Stimulated activated CD8-positive, alpha-beta memory T cell treated with anti-CD3 and anti-CD28 coated beads, Interleukin-15, amount 100 ng/mL, for 4 hours (primary cell): ENCODE measurements at places on chromosomes 16 and 17.

- no peak for DNase-seq
Measured at GRCh38 chr16:19555938-19556771, 652 bp downstream of the VPS35L start.

GRCh38 chr17:27985736-27986399, 56.6 kb upstream of the NLK start:
- DNase-seq = no peak

- no peak for DNase-seq
Measured at GRCh38 chr16:25052151-25052511, 37.0 kb upstream of the ARHGAP17 start.

DNA sequence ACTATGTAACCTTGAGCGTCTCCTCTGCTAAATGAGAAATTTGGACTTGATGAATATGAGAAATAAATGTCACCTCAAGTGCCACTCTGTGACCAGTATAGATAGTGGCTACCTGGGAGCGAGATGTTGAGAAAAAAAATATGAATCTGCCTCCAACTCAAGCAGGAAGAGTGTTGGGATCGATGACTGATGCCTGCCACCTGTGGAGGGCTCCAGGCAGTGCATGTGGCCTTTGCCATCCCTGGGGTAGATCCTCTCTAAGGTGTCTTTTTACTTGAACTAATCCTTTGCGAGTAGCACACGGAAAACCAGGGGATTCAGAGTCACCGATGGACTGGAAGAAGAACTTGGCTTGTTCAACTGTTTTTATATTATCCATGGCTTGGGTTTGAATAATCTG, 9.4 kb downstream of the CCDC182 start:
- DNase-seq = no peak

DNA sequence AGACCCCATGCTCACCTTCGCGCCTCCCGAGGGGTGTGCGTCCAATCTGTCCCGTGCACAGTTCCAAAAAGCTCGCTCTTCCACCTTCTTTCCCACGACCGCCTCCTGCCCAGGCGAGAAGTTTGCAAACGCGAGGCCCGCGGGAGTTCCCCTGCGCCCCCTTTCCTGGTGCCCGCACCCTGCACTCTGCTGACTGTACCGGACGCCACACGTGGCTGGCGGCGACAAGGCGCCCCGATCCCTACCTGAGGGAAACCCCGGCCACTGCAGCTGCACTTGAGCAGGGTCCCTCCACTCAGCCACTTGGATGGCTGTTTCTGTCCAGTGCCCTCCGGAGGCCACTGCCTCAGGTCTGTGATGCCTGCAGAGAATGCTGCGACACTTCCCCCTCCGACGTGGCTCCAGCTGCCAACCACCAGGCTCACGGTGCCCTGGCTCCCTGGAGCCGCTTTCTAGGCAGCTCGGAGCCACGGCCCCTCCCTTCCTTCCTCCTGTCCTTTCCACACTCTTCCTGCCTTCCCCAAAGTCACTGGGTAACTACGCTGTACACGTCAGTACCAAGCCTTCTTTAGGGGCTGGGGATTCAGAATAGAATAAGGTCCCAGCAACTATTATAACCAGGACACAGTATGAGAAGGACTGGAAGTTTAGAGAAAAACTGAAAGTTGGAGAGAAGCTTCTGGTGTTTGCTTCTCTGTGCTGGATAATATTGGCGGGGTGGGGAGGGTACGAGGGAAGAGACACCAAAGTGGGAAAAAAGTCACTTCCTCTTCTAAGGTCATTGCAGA, at the start of gene MLKL:
MLKL (minus strand) TSS at position 425 of the 788 bp plus-strand sequence. CDS start 5,105 bp downstream, outside the sequence.
- DNase-seq = peak; percentile 58

- no peak for DNase-seq
Measured at GRCh38 chr17:68792873-68793272, 162.3 kb downstream of the ABCA8 start.

GRCh38 chr16:608019-608418, 18.2 kb downstream of the RAB40C start:
- no peak for DNase-seq

DNA sequence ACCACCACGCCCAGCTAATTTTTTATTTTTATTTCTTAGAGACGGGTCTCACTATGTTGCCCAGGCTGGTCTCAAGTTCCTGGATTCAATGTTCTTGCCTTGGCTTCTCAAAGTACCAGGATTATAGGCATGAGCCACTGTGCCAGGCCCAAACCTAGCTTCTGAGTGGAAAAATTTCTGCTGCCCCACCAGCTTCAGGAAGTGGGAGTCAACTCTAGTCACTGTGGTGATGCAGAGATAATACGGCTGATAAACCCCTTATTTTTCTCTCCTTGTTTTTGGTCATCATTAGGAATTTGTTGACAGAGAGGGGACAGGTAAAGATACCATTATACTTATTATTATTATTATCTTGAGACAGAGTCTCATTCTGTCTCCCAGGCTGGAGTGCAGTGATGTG, 27.8 kb upstream of the PHOSPHO1 start:
- DNase-seq = no peak

- no peak for DNase-seq
Measured at GRCh38 chr17:14121952-14122351, 52.6 kb downstream of the COX10 start.

DNA sequence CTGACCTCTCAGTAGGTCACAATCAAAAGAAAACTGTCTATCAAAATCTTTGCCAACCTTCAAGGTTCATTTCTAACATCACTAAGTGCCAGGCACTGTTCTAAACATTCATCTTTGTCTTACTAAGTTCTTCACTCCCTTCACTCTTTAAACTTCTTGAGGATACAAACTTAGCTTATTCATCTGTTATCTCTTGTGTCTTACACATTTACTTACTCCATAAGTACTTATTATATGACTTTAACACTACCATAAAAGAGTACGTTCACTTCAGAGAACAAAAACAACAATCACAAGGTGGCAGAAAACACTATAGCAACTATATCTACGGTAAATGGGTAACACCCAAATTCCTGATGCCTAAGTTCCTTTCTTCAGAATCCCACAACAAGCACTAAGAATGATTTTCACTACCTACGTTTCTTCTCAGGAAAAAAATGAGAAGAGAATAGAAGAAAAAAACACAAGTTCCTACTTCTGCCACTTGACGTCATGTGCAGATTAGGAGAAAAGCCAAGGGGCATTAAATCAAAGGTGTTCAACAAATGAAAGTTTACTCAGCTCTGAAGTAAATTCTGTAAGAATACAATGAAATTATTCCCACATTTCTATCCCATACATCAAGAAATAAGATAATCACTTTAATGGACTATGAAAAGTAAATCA, 29.2 kb downstream of the KANSL1 start:
- DNase-seq = no peak

GRCh38 chr16:83728492-83728891, 79.3 kb upstream of the HSBP1 start:
- no peak for DNase-seq

DNA sequence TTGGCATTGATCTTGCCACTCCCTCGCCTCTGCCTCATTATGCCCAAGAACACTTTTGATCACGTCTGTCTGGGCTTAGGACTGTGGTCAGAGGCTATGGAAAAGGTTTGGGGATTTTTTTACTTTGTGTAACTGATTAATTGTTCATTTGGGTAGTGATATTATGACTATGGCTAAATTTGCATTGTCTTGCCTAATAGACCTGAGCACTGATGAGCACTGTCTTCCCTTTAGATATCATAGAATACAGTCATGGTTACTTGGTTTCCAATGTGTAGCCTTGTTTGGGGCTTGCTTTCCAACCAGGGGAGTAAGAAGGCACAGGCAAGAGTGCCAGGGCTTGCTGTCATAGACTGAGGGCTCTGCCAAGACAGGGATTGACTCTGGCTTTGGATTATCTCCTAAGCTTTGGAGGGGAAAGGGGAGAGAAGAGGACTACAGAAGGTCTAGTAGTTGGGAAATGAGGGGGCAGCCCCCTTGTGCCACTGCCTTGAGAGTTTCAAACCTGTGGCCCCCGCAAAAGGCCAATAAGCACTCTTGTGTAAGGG, 13.7 kb downstream of the LIMD2 start:
- DNase-seq = no peak

- DNase-seq = no peak
Measured at GRCh38 chr17:16661217-16661616, 7.6 kb upstream of the ZNF624 start.

GRCh38 chr16:86227801-86228200, 282.5 kb upstream of the FOXF1 start:
- DNase-seq = no peak

DNA sequence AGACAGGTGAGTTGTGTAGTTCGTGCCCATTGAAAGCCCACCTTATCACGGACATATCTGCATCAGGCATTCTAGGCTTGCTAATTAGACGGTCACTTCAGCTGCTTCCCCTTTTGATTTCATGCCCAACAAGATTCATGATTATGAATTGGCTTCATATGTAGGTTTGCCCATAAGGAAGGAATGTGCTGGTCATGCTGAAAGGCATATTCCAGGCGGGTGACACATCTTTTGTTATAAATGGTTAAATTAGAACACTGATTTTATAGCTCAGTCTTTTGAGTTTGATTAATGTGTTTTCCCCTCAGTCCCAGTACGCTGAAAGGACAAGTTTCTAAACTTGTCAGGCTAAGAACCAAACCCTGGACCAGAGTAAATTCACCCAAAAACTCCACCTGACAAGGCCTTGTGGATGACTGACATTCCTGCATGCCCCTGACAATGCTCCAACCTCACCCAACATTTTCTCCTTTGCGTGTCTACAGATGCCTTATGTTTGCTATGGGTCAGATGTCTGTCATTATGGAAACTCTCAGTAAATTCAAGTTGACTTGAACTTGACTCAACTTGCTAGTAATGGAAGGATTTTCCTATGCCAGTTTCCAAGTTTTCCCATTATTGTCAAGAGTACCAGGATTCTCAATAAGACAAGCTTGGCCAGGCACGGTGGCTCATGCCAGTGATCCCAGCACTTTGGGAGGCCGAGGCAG, 421.9 kb downstream of the PMP22 start:
- DNase-seq = no peak

GRCh38 chr17:76370261-76370993, 14.0 kb upstream of the SPHK1 start:
- no peak for DNase-seq

DNA sequence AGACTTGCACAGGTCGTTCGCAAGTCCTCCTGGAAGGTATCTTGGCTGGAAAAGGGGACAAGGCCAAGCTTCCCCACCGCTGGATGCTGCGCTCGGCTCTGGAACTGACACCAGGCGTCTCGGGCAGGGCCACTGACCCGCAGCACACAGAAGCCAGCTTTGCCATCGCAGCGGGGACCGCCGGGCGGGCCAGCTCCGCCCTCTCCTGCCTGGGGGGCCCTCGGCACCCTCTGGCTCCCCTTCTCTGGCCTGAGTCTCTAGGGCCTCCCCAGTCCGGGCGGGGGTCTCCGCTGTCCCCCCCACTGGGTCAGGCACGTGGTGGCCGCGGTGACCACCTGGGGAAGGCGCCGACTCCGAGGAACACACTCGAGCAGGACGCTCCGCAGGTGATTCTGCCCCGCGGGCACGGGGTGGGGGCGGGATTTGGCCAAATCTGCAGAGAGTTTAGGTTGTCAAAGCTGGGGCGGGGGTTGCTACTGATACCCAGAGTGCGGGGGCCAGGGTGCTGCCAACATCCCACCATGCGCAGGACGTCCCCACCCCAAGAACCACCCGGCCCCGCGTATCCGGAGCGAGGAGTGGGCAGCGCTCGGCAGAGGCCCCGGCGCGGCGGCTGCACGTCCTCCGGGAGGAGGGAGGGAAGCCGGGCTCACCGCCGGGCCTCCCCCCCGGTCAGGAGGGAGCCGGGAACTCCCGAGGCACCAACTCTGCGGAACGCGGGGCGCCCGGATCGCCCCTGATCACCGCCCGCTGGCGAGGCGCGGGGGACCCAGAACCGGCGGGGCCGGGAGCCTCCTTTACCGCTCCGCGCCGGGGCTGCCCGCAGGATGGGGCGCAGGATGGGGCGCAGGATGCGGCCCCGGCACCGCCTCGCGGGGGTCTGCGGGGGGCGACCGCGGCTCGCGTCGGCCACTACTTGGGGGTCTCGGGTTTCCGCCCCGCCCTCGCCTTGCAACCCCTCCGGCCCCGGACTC, 744 bp upstream of the METRNL start:
- DNase-seq = no peak

- no peak for DNase-seq
Measured at GRCh38 chr16:27465483-27465879, 63.5 kb downstream of the IL21R start.

DNA sequence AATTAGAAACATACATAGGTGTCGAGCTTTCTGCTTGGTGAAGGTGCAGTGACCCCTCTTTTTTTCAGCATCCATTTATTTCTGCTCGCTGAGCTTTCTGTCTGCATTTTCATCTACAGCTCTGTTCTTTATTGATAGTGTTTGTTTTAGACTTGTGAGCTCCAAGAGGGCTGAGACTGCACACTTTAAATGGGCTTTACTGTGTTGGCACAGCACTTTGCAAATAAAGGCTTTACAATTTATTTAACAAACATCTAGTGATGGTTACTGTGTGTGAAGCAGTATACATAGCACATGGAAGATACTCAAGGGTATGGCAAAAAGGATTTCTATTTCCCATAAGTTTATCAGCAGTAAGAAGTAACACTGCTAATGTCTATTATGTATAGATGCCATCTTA, 563.7 kb upstream of the HSBP1 start:
- no peak for DNase-seq

DNA sequence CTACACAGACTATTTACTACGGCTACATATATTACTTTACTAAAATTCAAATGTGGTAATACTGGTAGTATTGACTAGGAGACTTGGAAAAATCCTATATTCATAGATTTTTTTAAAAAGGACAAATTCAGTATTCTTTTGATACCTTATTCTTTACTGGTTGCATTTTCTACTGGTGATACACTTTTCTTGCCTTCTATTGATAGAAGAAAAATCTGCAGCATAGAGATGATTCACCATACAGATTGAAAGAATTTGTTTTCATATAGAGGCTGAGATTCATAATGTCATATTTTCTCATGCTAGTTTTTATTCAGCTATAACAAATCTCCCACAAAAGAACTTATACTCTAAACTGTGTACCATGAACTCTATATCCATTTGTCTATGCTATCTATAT, 195.4 kb upstream of the C17orf78 start:
- DNase-seq = no peak

- no peak for DNase-seq
Measured at GRCh38 chr17:1025733-1026598, 29.0 kb downstream of the TIMM22 start.

DNA sequence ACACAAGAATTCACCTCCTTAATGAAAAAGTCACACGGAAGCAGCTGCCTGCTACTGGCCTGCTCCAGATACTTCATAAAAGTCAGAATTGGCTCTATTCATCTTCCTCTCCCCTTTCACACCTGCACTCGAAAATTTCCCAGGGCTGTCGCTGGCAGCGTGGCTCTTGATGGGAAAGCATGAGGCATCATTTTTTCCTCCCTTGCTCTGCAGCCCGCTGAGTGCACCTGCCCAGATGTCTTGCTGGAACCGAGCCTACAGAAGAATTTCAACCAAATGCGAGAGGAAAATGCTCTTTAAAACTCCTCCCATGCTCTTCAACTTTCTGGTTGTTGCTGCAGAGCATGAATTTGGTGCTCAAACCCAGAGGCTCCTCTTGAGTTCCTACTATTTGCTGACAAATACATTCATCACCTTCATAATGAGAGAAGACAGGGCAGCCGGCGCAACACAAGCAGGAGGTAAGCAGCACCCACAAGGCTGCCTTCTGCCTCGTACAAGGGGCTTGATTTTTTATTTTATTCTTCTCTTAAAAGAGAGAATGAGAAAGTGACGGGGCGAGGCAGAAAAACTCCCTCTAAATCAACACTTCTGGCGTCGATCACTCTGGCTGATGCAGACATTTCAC, 146.8 kb downstream of the ZFHX3 start:
- no peak for DNase-seq
